Cardiac ventricle fibroblast (primary cell): ENCODE measurements at places on chromosomes 6 and 20. TPM values are rescaled to one million over a fixed set of nuclear protein-coding genes. Genes with fewer than 3 reads are reported as not detected.

PDYN gene
- total RNA-seq = not detected in 2 replicates

NRSN2 gene
- total RNA-seq = 38.8 and 54.0 TPM in 2 replicates

RPL10A gene
- 1,533 and 1,722 TPM in 2 replicates for total RNA-seq

BPIFA1 gene
- total RNA-seq = not detected in 2 replicates

FAM184A gene
- 0.56 and 0.83 TPM in 2 replicates for total RNA-seq

PLA2G7 gene
- total RNA-seq = not detected in 2 replicates
